Inflammatory macrophage treated with lipopolysaccharide for 4 hours (primary cell): ENCODE measurements at places on chromosomes 3 and 15.
A peak's percentile ranks its signal among the peaks of the same experiment; 100 is the strongest.

GRCh38 chr3:55198554-55198953 is 270.7 kb upstream of the LRTM1 start:
- DNase-seq, result no peak

- DNase-seq, result peak; percentile 13
Observed at GRCh38 chr15:60381148-60381788, 16.5 kb downstream of the ANXA2 start.

DNA sequence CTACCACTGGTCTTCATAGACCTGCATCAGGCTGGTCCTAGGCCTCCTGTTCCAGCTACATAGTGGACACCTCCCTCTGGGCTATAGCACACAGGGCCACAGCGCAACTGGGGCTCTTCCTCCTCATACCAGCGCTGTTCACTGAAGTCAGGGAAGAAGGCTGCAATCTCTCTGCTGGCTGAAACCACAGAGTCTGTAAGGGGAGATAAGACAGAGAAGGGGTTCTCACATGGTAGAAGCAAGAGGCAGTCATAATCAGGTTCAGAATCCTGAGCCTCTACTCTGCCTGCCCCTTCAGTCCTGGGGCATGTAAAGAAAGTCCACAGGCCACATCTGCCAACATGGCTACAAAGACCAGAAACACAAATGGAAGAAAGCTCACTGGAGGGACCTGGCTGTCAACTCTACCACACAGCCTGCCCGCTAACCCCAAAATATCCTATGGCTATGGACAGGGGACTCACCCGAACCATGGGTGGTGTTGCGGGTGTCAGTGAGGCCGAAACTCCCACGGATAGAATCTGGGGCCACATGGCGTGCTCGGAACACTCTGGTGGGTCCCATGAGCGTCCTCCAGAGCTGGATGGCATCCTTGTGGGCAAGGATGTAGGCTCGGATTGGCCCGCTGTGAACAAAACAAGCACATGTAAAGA is 38.7 kb downstream of the SPINK8 start:
- no peak for DNase-seq

DNA sequence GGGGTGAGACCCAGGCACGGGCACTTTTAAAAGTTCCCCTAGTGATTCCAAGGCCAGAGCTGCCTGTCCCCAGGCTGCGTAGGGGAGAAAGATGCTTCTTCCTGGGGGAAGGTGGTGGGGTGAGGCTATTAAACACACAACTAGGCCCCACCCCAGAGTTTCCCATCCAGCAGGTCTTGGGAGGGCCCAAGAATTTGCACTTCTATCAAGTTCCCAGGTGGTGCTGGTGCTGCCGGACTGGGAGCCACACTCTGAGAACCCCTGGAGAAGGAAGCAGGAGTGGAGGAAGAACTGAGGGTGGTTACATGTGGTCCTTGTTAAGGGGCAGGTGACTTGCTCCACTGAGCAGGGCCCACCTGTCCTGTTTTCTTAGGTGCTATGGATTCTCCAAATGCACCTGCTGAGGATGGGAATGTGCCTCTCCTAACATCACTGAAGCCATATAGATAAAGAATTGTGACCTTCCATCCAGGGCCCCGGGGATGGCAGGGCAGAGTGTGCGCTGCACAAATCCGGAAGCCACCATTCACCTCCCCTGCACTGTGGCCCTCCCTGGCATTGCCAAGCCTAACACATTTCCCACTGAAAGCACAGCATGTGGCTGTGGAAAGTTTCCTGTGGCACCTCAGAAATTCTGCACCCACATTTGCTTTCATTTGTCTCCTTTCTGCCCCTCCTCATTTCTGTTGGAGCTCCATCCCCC is 111.5 kb upstream of the MEF2A start:
- no peak for DNase-seq

DNA sequence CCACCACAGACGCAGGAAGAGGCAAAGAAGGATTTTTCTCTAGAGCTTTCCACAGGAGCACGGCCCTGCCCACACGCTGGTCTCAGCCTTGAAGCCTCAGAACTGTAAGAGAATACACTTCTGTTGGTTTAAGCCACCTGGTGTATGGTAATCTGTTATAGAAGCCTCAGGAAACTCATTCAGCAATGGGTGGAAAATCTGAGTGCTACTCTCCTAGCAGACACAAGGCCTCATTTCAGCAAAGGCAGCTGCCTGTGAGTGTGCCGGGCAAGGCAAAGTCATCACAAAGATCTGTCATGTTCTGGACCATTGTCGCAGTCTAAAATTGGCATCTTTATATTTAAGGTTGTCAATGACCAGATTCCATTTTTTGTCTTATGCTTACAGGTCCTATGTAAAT is 31.0 kb downstream of the ATP10A start:
- no peak for DNase-seq

- peak; percentile 34 for DNase-seq
Observed at GRCh38 chr3:133440652-133441051, 40.8 kb downstream of the BFSP2 start.

GRCh38 chr3:132911741-132912415 is 126.3 kb upstream of the TMEM108 start:
- no peak for DNase-seq

GRCh38 chr3:143476965-143477640 is 357.5 kb downstream of the CHST2 start:
- DNase-seq, result no peak

DNA sequence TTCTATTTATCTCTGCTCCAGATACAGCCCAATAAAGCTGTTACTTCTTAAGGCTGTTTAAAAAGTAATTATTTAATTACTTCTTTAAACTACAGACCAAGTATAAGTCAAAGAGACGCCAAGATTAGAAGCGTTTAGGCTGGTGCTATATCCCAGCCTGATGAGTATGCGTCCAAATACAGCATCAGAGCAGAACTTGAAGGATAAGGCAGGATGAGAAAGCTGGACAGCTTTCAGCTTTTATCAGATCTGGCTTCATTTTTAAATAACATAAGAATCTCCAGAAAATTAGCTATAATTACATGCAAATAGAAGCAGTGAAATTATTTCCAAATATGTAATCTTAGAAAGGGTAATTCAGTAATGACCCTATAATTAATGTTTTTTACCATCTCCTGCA is 110.3 kb upstream of the MYO5C start:
- no peak for DNase-seq

DNA sequence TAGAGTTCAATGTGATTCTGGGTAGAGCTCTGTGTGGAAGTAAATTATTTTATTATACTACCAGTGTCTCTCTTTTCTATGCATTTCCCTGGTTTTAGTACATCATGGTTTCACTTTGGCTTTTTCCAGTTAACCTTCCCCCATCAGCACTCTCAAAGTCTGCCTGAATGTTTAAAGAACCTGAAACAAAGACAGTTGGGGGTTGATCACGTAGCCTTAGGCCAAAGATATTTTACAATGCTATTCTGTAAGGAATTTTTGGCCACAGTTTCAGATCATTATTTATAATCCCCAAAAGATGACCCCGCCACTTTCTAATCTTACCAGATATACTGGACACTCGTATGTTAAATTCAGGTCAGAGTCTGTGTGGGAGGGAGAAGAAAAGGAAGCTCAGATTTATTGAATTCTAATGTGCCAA is 156.3 kb upstream of the TMC3 start:
- DNase-seq, result no peak

- DNase-seq, result peak; percentile 32
Observed at GRCh38 chr3:12998648-12999047, 74.6 kb downstream of the IQSEC1 start.

- no peak for DNase-seq
Observed at GRCh38 chr3:141227216-141227615, 4.4 kb upstream of the PXYLP1 start.

DNA sequence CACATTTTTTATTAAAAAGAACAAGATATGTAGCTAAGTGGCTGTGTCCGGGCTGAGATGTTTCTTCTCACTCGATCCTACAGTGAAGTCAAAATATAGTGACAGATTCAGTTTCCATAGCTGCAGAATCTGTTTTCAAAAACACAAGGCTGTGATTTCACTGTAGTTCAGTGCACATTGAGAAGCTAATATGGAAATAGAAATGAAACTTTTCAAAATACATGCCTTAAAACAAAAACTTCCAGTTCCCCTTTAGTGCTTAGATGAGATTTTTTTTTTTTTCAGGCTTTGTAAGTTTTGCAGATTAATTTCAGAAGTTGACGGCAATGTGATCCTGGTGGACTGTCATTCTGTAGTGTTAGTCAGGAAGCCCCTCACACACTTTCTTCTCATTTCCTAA is 23.8 kb upstream of the TRAK1 start:
- peak; percentile 87 for DNase-seq

DNA sequence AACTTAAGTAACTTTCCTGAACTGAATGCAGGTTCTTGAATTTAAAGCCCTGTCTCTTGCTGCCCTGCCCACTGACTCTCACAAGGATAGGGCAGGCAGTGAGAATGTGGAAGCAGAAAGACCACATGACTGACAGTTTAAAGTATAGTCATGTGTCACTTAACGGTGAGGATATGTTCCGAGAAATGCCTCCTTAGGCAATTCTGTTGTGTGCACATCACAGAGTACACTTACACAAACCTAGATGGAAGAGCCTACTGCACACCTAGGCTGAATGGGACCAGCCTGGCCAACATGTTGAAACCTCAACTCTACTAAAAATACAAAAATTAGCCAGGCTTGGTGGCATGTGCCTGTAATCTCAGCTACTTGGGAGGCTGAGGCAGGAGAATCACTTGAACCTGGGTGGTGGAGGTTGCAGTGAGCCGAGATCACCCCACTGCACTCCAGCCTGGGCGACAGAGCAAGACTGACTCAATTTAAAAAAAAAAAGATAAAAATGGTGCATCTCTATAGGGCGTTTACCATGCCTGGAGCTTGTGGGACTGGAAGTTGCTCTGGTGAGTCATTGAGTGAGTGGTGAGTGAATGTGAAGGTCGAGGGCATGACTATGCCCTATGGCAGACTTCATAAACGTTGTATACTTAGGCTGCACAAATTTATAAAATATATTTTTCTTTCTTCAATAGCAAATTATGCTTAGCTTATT is 18.9 kb upstream of the COPG1 start:
- DNase-seq, result peak; percentile 97

GRCh38 chr15:51589881-51590568 is 32.5 kb downstream of the DMXL2 start:
- DNase-seq, result peak; percentile 63

- DNase-seq, result no peak
Observed at GRCh38 chr3:38115645-38116427, 21.1 kb downstream of the ACAA1 start.

GRCh38 chr3:148420242-148420641 is 277.5 kb upstream of the AGTR1 start:
- DNase-seq, result no peak

DNA sequence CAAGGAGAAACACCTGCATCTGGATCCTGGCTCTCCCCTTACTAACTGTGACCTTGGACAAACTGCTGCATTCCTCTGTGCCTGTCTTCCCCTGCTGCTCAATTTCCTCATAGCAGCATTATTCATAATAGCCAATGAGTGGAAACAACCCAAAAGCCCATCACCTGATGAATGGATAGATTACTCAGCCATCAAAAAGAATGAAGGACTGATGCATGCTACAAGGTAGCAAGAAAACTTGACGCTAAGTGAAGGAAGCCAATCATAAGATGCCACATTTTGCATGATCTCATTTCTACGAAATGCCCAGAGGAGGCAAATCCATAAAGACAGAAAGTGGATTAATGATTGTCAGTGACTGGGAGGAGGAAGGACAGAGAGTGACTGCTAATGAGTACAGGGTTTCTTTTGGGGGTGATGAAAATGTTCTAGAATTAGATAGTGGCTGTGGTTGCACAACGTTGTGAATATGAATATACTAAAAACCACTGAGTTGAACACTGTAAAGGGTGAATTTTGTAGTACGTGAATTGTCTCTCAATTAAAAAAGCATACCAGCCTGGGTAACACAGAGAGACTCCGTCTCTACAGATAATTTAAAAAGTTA is 11.2 kb downstream of the IGDCC4 start:
- no peak for DNase-seq

- DNase-seq, result peak; percentile 39
Observed at GRCh38 chr15:40891810-40892446, 2.3 kb upstream of the VPS18 start.

DNA sequence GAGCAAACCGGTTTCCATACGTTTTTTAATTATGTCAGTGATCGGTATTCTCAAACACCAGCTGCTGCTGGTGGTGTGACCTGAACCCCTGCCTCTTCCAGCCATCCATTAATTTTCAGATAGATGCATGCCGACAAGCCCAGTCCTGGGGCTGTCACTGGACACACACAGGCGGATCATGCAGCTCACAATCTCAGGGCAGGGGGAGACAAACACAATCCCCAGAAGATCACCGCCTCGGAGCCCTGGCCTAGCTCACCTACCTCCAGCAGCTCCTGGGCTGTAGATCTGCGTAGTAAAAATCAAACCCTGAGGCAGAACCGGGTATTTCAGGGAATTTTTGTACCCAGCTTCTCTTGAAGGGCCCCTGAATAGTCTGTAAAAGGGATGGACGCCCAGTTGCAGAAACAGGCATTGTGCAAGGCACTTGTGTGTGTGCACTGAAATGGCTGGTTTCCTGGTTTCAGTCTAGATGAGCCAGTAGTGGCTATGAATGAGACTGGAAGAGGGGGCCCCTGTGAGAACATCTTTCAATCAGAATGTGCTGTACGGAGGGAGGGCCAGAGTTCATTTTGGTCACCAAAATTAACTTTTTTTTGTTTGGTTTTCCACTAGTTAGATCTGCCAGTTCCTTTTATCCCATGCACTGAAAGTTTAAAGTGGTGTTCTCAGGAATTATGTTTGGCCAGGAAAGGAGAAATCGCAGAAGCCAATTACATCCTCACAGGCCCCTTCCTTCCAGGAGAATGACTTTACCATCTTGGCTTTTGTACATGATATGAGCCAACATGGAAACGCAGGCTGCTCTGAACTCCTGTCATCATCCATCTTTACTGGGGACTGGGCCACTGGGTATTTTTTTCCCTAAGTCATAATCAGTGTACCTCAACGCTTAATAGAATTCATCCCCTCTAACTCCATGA is 55.0 kb upstream of the RPL32 start:
- DNase-seq, result peak; percentile 49

- DNase-seq, result no peak
Observed at GRCh38 chr3:18900994-18901393, 247.3 kb upstream of the KCNH8 start.

DNA sequence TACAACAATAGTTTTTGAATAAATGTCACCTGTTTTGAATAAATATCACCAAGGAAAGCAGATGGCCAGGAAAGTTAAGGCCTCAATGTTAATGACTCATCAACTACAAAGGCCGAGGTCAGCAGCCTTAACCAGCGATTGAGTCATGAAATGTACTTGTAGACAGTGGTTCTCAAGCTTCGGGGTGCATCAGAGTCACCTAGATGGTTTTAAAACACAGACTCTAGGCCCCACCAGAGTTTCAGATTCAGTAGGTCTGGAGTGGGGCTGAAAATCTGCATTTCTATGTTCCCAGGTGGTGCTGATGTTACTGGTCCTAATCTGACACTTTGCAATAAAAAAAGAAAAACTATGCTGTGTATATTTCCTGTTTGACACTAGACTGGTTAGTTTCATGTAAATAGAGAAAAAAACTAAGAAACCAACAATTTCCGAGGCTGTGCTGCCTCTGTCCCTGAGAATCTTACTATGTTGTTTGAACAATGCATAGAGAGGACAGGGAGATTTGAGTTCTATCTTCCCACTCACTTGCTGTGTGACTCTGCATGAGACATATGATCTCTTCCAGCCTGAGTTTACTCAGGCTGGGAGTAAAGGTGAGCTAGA is 9.8 kb downstream of the RAB27A start:
- DNase-seq, result peak; percentile 75
